ENCODE measurements at places on chromosomes 1 and 21.

DNA sequence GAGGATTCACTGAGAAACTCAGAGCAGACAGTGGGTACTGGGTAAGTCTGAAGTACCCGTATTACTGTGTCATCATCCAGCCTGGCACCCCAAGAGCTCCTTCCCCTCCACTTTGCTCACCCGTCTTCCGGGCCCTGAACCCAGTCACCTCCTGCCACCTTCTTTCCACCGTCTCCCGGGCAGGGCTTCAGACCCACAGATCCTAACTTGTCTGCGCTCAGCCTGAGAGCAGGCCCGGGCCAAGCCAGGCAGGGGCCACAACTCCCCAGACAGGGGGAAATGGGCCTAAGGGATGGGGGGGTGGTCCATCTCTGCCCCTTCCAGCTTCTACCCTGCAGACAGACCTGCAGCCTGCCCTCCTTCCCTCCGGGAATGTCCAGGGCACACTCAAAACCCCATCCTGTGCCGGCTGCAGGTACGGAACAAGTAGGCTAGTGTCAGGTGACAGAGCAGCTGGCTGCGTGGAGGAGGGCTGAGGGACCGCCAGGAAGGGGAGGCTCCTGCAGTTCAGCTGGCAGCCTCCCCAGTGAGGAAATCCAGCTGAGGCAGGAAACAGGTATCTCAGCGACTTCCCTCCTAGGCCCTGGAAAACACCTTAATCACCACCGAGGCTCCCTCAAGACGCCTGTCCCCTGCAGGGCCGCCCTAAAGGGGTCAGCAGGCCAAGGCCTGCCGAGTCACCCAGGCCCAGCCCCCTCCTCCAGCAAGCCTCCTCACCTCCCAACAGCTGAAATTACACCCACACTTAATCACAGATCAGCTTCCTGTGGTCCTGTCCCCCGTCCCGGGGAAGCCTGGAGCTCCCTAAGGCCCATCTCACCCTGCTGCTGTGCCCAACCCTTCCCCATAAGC lies 3.5 kb downstream of the HSPG2 start:
- DNase-seq, result peak; percentile 87

- DNase-seq, result no peak
These were observed 89.5 kb upstream of the C1orf21 start for GRCh38 chr1:184297244-184297750.

DNA sequence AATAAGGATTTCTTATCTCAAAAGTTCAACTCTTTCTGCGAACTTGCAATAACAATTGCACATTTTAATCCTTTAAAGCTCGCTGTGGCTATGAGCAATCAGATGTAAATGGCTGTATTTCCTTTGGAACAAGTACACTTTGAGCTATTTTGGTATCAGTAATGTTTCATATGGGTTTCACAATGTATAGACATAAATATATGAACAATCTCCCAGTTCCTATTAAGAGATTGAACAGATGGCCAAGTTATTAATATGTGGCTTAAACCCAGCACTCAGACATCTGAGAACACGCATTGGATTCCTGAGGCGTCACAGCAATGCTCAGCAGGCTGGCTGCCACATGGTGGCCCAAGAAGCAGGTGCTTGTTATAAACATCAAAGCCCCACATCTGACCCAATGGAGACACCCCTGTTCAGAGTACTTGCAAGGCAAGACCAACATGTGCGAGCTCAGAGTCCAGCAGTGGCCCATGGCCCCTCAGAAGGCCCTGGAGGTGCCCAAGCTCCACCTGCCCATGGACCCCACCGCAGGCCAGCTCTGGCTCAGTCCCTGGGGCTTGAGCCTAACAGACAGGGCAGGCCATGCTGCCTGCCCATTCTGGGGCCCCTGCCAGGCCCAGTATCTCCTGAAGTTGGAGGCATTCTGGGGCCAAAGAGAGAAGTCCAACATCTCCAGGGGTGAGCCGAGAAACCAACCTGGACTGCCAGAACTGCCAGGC lies 23.7 kb downstream of the PSMG1 start:
- no peak for DNase-seq

DNA sequence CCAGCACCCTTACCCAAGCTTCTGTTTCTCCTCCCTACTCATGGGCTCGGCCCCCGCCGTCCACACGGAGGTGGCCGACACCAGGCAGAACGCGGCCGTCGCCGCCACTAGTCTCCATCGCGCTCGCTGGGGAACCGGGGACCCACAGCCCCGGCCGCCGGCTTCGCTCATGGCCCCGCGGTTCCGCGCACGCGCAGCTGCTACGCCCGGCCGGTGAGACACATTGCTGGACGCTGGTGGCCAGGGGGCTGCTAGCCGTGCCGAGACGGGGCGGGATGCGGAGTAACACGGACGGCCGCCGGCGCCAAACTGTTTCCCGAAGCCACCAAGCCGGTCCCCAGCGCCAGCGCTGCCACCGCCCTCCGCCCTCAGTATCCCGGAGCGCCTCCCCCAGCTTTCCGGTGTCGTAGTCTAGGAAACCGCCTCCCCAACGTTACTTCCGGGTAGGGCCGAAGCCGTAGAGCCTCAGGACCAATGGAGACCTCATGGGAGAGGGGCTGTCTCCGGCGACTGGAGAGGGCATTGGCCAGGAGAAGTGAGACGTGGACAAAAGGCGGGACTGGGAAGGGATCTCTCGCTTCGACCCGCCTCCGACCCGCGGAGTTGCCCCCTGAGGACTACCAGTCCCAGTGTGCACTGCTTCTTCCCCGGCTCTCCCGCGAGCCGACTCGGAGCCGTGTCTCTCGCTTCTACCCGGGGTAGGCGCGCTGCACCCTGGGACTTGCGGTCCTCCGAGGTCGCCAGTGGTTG lies at the start of gene EDEM3:
Gene EDEM3, minus strand, starts transcription at position 383 of the 750 bp plus-strand sequence. Its CDS starts 212 bp downstream, at position 171.
- peak; percentile 99 for DNase-seq

DNA sequence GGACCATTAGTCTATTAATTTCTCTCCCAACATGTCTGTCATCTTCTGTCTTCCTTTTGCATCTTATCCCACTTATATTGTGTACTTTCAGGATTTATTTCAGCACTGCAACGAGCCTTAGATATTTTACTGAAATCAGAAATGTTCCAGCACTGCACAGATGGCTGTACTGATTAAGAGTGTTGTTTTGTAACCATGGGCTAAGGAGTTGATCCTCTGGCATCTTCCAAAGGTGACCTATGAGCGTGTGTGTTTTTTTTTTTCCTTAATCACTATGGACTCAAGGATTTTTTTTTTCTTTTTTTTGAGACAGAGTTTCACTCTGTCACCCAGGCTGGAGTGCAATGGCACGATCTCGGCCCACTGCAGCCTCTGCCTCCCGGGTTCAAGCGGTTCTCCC lies 7.1 kb upstream of the DDX59 start:
- no peak for DNase-seq

DNA sequence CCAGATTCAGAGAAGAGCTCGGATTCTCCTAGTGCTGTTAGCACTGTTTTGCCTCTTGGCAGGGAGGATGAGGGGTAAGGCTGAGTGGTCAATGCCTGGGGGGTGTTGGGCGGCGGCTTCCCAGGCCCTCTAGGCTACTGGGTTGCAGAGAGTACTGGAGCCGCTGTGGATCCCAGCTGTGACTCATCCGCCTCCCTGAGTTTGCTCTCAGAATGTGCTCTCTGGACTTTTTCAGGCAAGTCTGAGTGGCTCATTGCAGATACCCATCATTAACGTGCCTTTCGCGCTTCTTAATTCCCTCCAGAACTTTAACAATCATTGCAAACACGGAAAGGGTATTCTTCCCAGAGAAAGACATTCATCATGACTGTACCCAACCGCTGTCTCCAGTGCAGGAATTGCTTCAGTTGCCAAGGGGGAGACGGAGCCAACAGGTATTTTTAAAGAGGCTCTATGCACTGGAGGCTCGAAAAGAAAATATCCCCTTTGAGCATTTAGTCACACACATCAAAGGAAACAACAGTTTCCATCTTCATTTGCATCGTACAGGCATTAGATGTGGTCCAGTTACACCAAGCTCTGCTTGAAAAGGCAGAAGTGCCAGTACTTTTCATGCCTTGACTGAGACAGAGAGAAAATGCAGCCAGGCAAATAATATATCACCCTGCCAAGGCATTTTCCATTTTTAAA lies 14.4 kb upstream of the CAMTA1 start:
- no peak for DNase-seq

DNA sequence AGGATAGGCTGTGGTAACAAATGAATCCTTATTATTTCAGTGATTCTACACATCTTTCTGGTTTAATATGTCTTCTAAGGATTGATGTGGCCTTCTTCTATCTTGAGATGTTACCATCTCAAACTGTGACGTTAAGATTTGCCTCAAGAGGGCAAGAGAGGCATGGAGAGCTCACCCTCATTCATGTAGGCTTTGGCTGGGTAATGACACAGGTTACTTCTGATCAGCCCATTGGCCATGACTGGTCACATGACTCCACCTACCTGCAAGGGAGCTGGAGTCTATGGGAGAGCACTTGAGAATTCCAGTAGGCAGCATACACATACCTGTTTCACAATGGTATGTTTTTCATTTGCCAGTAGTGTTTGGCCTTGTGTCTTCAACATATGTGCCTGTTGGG lies 30.0 kb downstream of the CACHD1 start:
- no peak for DNase-seq

GRCh38 chr1:53792806-53793205 lies 45.3 kb downstream of the NDC1 start:
- peak; percentile 4 for DNase-seq

DNA sequence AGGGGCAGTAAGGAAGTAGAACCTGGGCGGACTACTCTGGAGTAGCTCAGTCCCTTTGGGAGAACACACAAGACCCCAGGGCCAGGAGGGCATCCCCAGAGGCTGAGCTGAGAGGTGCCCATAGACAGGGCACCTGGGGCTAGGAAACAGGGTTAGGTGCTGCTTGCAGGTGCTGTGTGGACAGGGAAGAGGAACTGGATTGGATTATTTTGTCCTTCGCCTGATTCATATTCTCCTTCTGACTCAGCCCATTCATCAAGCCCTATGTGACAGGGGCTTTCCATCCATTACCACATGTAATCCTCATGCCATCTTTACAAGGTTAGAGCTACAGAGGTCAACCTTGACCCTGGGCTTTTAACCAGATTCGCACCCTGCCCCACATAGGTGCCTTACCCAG lies 183.9 kb downstream of the C1orf94 start:
- DNase-seq, result no peak

DNA sequence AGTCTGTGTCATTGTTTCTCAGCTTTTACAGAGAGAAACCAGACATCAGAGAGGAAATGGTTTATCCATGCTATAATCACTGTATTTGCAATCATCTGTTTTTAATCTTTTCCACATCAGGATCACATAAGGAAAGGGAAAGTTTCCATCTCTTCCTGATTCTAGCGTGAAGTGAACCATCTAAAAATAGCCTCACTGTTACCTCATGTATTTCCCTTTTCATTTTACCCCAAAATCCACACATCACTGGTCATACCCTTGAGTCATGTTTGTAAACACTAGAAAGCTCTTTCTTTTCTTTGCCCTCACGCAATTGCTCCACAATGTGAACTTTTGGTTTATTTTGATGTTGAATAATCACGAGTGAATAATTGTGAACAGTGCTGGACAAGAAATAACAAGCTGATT lies 146.0 kb downstream of the PLA2G4A start:
- no peak for DNase-seq
